ENCODE measurements at places on chromosomes 2 and 18.

GRCh38 chr2:150107816-150108215, 379.7 kb downstream of the RND3 start:
- no peak for DNase-seq

- no peak for DNase-seq
These were observed 264.7 kb downstream of the CCDC85A start for GRCh38 chr2:56448403-56449001.

DNA sequence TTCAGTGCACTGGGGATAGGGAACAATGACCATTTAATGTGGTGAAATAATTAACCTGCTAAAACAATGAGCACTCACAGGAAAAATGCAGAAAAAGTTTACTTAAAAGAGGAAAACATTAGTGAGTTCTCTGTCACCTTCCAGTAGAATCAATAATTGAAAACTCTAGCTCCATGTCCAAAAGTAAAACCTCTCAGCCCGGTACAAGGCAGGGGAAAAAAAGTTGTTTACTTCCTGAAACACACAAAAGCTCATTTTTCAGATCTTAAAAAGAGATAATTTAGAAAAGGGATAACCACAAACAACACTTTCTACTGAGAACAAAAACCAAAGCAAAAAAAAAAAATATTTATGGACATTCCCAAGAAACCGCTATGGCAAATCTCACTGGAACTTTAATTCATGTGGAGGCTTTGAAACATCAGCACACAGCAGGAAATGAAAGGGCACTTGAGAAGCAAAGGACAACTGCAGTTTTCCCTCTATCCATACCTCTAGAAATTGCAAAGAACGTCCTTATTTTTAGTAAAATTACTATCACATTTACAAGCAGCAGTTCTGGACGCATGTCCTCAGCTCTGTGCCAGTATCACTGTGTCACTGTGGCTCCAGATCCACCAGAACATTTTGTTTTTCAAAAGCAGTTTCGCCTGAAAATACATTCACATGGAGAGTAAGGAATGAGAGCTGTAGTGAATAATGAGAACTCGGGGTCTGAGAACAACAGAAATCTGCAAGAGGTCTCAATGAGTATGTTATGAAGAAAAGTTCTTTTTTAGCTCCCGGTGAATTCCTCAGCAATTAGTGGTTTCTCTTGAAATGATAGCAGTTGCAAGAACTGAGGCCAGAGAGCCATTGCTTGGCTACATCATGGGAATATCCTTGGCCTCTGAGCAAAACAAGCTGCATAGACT, 44.7 kb upstream of the DNAH7 start:
- no peak for DNase-seq

DNA sequence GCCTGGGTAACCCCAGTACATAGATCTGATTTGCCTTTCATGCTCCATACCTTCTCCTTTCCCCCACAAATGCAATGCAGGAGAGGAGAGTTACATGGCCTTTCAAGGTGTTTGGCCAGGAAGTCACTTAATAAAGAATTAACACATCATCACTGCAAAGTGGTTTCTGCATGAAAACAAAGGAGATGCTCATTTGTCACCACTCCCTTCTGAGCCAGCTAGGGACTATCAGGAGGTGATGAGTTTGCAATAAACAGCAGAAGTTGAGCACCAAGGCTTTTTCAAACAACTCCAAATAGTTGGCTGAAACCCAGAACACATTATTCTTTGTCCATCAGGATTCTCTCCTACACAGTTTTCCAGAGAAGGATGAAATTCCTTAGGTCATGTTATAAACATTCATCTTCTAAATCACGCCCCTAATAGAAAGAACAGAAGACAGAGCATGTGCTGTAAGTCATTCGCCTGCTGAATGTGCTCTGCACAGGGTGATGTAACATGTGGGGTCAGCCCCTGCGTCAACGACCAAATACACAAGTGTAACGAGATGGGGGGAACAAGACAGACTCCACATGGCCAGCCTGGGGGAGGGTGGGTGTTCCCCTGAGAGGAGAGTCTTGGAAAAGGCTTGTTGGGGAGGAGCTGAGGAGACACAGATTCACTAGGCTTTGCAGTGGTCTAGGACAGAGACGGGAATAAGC, 87.3 kb upstream of the RMDN2 start:
- DNase-seq, result no peak

- no peak for DNase-seq
These were observed 9.7 kb downstream of the ZBTB7C start for GRCh38 chr18:48399303-48400075.

DNA sequence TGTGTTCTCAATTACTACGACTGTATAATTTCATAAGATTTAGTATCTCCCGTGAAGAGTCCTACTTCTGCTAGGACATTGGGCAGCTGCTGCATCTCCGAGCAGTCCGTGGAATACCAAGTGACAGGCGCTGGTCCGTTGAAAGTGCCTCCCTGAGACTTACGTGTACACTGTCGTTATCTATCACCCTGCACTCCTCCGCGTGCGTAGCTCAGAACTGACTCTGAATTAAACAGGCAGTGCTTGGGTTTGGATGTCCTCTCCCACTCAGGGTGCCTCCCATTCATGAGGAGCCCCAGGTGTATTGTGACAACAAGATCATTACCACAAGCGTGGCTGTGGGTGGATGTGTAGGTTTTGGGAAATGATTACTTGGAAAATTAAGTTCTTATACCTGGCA, 148.4 kb downstream of the SH3RF3 start:
- no peak for DNase-seq

GRCh38 chr2:222903234-222904220, 42.7 kb downstream of the ACSL3 start:
- DNase-seq, result peak; percentile 30

- no peak for DNase-seq
These were observed 136.0 kb upstream of the GCFC2 start for GRCh38 chr2:75846683-75847190.

DNA sequence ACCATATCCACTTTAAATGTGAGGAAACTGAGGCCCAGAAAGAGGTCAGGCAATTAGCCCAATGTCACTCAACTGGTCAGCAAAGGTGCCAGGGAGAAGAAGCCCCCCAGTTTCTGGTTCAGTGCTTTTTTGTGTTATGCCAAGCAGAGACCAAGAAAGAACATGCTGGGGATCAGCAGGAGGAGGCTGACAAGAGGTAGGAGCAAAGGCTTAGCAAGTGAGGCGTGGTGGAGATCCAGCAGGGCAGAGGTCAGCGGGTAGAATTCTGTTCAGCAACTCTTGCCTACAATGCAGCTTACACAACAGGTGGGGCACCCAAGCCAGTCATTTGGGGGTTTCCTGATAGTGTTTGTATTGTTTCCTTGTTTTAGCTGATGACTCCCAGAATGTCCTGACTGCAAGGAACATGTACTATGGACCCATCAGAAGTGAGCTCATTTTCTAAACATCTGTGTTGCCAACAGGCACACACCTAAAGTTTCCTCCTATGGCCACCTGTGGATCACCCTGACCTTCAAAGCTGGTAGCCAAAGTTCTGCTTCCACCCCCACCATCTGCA, 28.2 kb downstream of the LPIN2 start:
- DNase-seq, result no peak

GRCh38 chr2:96320728-96321622, 4.1 kb upstream of the ITPRIPL1 start:
- peak; percentile 57 for DNase-seq

DNA sequence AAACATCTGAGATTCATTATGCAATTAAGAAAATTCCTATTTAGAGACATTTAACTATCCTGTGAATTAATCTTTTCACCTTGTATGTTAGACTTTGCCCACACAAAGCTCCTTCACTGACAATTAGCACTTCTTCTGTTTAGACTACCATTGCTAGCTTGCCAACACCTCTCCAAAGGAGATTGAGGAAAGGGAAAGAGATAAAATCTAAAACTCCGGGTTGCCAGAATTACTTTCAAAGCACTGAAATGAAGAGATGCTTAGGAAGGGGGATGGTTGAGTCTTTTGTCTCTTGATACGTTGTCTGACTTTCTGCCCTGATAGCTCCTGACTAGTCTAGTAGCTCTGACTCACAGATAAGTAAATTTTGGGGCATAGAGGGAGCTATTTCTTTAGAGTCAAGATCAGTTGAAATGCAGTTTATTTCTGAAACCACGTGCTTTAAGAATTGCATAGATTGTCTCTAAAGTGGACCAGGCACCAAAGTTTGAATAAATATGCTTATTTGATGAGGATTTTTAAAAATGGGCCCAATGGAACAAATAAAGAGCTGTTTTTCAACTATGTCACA, 74.1 kb upstream of the DSEL start:
- no peak for DNase-seq

DNA sequence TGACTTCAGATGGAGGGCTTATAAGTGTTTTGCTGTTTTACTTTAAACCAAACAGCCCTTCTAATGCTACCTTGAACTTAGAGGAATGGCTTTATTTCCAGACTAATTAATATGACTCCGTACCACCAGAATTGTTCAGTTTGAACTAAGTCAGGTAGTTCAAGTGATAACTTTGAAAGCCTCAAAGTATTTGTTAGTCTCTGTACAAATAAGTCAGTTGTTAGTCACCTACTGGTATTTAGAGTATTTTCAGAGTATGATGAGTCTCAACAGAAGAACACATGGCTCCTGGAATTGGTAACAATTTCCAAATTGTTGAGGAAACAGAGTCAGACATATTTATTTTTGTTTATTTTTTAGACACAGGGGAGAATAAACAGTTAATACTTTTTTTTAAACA, 381.8 kb upstream of the NRXN1 start:
- no peak for DNase-seq

DNA sequence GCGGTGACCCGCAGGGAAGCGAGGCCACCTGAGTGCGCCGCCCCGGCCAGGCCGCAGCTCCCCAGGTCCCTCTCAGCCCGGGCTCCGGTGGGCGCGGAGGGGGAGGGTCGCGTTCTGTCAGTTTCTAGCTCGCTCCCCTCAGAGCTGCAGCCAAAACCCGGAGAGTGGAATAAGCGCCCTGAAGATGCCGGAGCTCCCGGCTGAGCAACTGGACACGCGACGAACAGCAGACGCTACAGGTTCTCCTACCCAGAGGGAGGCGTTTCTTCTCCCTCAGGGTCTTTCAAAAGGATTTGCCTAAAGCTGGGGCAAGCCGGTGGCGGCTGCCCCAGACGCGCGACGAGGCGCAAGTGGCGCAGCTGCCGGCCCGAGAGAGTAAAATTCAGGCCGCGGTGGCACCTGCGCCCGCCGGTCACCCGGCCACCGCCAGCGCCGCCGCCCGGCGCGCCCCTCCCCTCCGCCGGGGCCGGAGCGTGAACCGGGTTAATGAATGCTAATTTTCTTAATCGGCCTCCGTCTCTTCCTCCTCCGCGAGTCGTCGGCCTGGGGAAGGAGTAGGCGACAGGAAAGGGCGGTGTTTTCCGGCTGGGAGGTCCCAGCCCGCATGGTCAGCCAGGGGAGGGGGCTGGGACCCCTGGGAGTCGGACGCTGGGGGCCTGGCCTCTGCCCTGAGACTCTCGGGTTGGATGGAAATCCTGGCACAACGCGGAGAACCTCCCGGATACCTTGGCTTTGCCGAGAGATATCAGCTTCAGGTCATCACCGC, 845 bp upstream of the CDC42EP3 start:
- peak; percentile 76 for DNase-seq

- DNase-seq, result peak; percentile 85
These were observed 6.5 kb upstream of the CAPN10 start for GRCh38 chr2:240579771-240580614.

DNA sequence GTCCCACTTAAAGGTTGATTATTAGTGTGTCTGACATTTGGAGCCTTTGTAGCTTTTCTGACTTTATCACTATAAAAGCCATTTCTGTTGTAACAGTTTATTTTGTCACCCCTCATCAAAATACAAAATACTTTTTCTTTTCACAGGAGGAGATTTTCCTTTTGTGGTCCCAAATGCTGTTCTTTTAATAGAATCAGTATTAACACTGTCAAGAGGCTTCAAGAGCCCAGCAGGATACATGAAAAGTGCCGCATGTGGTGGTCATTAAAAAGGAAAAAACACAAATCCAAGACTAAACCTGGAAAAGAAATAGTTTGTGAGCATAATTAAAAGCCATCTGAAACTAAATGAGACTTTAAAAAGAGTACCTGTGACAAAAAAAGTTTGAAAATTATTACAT, 515.7 kb downstream of the DCDC2C start:
- no peak for DNase-seq

DNA sequence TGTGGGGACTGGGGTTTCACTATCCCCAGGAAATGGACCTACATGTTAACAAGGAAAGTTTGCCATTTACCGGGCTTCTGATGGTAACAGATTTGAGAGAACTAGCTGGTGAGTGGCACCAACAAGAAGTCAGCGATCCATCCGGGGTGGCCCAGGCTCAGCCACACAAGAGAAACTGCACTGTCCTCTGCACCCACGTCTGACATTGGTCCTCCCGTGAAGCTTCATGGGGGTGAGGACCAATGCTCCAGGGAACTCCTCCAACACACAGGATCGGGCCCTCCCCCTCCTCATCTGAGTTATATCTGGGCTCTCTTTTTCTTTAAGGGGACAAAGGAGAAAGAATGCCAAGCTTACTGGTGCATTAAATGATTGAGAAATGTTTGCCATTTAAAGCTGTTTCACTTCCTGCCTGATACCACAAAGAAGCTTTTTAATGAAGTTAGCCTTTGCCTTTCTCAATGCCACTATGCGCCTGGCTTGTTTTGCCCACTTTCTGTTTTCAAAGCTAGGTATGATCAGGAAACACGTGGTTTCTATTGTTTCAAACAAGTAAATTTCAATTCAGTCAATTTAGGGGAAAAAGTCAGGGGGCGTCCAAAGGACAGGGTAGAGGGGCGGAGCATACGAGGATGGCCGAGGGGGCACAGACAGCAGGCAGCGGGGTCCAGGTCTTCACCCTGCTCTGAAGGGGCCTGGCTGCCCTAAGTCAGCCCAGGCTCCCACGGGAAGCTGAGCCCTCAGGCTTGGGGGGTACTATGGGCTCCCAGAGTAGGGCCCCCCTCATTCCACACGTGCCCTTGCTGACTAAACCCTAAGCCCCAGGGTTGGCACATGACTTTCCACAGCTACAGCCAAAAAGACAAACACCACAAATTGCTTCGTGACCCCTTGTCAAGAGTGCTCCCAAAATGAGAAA, 204.0 kb upstream of the ID2 start:
- peak; percentile 37 for DNase-seq

Data from stimulated activated CD4-positive, alpha-beta T cell treated with anti-CD3 and anti-CD28 coated beads, Interleukin-15, amount 100 ng/mL, for 24 hours (primary cell).